ENCODE measurements at places on chromosomes 11 and 22.
A peak's percentile ranks its signal among the peaks of the same experiment; 100 is the strongest.

DNA sequence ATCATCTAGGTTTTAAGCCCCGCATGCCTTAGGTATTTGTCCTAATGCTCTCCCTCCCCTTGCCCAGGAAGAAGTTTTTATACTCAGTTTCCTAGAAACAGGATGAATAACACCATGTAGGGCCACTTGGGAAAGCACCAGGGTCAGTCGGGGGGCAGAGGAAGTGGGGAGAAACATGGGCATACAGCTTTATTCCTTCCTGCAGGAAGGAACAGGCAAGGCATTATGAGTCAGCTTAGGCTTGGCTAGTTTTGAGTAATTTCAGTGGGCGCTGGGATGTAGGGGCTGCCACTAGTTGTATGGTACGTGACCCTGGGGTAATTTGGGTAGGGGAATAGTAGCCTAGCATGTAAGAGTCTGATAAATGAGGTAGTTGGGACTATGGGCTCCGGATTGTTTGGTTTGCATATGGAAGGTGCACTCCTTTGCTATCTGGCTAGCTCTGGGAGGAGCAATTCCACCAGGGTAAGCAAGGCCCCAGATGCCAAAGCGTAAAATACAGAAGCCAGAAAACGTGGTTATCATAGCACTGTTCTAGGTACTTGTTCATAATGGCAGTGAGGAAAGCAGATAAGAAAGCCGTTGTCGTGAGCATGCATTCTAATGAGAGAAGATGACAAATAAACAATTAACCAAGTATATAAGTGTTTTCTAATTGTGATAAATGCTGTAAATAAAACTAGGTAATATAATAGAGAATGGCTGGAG lies 24.8 kb downstream of the ACER3 start:
- peak; percentile 15 for DNase-seq

DNA sequence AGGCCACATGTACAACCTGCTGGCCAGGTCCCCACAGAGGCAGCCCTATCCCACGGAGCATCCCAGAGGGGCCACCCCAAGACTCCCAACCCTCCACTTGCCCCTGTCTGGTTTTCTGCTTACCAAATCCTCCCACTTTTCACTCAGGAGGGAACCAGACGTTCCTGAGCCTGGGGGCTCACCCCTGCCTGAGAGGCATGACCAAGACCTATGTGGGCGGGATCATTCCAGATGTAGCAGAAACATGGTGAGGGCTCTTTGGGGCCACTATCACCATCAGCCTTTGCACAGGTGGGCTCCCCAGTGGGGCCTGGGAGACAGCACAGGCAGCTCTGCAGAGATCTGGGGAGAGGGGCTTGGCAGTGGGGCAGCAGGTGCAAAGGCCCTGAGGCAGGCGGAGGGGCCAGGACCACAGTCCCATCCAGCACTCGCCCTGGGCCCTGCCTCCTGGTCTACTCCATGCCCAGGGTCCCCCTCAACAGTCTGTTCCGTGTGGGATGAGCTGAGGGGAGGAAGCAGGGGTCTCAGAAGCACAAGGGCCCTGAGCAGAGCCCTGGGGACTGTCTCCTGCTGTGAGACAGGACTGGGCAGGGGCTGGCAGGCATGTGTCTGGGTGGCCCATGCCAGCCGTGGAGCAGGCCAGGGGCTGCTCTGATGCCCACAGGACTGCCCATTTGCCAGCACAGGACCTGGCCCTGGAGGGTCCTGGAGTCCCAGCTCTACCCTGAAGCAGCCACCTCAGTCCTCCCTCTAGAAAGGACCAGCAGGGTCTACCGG lies 9.4 kb downstream of the PIM3 start:
- no peak for DNase-seq

GRCh38 chr22:36027935-36028645 lies 534 bp downstream of the RBFOX2 start:
- peak; percentile 11 for DNase-seq

DNA sequence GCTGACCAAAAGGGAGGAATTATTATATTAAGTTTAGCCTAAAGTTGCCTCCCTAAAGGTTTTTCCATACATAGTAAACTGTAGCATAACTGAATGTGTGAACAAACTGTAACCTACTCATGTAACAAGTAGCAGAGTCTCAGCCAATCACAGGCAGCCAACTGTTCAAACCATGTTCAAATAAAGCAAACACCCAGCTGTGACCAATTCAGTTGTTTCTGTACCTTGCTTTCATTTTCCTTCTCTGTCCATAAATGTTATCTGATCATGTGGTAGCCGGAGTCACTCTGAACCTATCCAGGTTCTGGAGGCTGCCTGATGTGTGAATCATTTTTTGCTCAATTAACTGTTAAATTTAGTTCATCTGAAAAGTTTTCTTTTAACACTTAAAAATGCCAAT lies 373.5 kb downstream of the GUCY1A2 start:
- DNase-seq, result peak; percentile 13

DNA sequence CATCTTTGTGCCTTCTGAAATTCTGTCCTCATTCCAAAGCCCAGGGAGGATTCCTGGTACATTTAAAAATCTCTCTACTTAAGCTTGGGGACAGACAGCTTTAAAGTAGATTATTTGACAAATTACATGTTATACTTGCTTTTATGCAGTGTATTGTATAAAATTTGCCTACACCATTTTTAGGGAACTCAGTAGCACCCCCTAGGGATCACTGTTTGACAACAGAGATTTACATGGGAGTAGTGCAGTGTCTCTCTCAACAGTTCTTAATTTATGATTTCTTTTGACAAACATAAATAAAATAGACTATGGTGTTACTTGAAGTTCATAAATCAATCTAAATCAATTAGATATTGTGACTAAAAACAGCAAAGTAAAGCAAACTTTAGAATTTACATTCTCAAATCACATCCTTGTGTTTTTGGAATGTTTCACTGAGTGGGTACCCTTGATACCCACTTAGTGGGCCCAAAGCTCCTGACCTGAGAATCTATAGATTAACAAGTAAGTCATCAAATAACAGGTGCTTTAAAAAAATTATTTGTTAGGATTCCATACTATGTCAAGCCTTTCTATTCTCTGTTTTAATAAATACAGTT lies 428.8 kb downstream of the DYNC2H1 start:
- peak; percentile 59 for DNase-seq

DNA sequence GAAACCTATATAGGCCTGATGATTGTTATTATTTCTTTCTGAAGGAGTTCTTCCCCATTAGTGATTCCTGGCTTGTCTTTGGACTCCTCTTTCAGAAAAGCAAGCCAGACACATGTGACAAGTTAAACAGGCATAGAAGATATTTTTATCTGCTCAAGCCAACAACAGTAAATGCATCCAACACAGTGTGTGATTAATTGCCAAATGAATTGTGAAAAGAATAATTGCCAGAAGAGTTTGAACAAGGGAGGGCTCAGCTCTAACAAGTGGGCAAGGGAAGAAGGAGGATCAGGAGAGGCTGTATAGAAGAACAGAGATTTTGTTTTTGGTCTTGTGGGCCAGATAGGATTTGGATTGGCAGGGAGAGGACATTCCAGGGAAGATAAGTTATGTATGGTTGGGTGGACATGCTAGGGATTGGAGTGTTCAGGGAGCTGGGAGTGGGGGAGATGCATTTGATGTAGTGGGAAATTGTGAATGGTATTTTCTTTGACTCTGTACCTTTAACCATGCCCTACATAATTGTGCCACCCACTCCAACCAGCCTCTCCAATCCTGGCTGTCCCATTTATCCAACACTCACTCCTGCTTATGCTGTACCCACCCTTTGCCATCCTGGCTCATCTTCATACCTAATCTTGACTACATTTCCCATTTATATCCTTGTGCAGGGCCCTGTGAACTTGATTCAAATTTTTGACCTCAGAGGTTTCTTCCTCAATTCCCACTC lies 172.8 kb downstream of the RRAS2 start:
- DNase-seq, result peak; percentile 44

Measured in fibroblast of the aortic adventitia (primary cell).